ENCODE measurements at places on chromosomes 7 and 10.

DNA sequence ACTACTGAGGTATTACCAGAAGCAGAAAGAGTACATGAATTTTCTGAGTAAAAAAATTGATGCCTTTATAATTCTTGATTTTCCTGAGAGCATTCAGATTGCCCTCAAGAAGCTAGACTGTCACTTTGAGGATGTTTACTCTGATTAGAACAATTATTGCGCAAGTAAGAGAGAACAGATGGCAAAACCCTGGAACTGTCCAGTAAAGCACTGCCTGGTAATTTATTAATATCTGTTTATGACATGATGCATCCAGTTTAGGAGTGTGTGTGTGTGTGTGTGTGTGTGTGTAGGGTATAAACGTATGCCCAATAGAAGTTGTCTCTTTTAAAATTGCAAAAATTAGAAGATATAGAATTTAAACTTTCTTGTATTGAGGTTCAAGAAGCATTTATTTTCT is 379.7 kb downstream of the PHTF2 start:
- DNase-seq = no peak

- no peak for DNase-seq
Observed at GRCh38 chr7:136026209-136026608, 49.0 kb upstream of the MTPN start.

- DNase-seq = no peak
Observed at GRCh38 chr7:139186146-139186545, 44.9 kb upstream of the UBN2 start.

DNA sequence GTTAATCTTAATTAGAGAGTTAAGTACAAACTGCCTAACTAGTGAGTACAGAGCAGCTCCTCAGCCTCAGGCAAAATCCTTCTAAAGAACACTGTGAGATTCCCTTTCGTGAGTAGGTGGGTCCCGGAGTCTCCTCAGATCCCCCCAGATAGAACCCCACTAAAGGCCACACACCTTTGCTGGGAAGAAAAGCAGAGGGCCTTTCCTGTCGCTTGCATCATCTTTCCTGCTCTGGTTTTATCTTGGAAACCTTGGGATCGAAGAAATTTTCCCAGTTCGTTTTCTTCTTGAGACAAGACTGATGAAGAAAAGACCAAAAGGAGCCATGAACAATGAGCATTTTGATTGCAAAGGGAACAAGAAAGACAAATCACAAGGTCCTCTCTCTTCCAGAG is 40.9 kb downstream of the ICA1 start:
- no peak for DNase-seq

DNA sequence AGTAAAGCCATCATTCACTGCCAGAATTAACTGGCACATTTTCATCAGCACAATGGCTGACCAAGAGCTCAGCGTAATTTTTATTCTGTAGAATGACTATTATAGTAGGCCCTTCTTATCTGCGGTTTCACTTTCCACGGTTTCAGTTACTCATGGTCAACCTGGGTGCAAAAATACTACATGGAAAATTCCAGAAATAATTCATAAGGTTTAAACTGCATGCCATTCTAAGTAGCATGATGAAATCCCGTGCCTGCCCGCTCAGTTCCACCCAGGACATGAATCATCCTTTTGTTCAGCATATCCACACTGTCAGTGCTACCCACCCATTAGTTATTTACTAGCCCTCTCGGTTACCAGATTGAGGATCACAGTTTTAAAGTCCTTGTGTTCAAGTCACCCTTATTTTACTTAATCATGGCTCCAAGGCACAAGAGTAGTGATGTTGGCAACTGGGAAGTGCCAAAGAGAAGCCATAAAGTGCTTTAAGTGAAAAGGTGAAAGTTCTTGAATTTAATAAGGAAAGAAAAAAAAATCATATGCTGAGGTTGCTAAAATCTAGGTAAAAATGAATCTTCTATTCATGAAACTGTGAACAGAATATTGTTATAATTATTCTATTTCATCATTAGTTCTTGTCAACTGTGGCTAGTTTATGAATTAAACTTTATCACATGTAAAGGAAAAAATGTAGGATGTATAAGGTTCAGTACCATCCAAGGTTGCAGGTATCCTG is 204.9 kb downstream of the DOCK4 start:
- no peak for DNase-seq

DNA sequence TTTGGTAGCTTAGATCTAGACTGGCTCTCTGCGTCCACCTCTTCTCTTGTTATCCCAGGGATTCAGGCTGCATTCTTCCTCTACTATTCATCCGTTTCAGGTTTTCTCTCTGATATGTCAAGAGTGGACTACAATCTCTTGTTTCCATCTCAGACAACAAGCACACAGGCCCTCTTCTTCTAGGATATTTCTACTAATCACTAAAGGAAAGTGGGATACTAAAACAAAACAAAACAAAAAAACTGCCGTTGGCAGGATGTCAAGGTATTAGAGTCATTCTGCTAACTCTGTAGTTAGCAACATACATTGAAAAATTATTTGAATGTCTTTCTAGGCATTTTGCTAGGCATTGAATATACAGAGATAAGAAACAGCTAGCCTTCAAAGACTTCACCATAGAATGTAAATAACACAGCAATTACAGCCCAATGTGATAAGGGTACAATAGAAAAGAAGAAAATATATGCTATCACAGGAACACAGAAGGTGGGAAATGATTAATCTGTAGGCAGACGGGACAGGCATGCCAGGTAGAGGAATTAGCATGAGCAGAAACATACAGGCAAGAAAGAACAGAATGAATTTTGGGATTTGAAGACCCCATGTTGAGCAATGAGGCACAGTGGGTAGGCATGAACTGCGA is 210.5 kb downstream of the CSTF2T start:
- no peak for DNase-seq

DNA sequence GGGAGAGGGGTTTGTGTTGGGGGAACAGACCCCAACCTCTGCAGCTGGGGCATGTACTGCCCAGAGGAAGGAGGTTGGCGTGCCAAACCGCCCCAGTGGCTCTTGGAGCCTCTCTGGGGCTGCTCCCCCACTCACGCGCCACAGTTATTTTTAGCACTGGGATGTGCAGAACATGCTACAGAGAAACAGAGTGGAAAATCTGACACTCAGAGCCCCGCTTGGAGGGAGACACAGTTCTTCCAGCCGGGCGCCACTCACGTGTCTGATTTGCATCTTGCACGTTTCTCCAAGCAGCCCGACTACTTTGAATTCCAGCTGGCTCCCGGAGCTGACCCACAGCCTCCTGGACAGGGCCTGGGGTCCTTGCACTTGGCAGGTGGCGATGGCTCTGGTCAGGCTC is 182.0 kb downstream of the RPS24 start:
- DNase-seq = no peak

DNA sequence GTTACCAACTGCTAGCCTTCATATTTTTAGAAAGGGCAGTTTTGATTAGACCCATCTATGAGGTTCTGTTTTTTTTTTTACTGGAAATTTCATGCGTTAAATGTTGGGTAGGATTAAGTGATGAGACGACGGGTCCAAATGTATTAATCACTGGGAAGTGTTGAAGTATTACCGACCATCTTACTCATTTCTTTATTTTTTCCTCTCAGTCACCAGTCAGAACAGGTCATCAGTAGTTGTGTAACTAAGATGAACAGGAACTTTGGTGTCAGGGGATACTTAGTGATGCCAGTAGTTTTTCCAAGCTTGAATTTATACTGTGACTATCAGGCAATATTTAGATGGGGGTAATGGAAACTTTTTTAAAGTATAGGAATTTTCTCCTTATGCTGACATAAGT is 14.2 kb downstream of the TFAM start:
- no peak for DNase-seq

GRCh38 chr10:32972929-32973328 is 14.9 kb upstream of the ITGB1 start:
- DNase-seq = no peak

- no peak for DNase-seq
Observed at GRCh38 chr7:141889321-141889720, 26.9 kb upstream of the OR9A4 start.

GRCh38 chr10:72034040-72034499 is 54.3 kb downstream of the SPOCK2 start:
- no peak for DNase-seq

Data from stimulated activated CD8-positive, alpha-beta memory T cell treated with anti-CD3 and anti-CD28 coated beads, Interleukin-4, amount 100 ng/mL, for 4 hours (primary cell).